Ecto neural progenitor cell (in vitro differentiated cells): ENCODE measurements at places on chromosomes 12 and 14.

- DNase-seq, result no peak
Measured at GRCh38 chr12:75489613-75490210, 9.2 kb downstream of the GLIPR1 start.

DNA sequence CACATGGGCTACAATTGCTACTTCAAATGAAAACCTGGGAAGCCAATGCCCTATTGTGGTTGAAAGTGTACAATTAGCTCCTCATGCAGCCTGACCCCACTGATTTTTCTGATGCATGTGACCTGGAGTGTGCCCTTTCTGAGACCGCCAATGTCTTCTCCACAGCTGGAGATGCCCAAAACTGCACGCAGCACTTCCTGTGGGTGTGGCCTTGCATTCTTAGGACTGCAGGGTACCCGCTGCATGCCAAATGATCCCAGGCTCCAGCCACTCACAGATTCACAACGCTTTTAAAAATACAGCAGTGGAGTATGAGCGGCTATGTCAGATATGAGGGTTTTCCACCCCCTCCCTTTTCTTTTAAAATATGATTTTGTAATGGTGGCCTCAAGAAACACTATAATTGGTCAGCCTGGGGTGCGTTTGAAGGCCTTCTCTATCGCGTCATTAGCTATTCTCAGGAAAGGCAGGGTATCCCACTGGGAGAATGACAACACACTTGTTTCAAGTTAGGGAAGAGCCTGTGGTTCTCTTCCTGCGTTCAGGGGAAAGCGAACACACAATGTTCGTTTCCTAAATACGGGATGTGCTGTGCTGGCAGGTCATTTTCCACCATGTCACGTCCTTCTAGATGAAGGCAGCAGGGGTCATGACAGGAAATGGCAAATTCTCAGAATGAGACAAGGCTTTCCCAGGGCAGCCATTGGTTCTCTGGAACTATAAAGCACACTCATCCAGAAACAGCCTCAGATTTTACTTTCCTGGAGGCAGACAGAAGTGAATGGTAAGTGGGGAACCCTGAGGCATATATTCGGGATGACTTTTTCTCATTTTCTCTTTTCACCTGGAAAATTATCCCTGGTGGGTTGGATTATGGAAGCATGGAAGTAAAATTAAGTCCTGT lies at the start of gene APOLD1:
APOLD1 (plus strand) TSS at position 749 of the 904 bp plus-strand sequence; CDS start at position 782, 33 bp downstream.
- peak; percentile 64 for DNase-seq

DNA sequence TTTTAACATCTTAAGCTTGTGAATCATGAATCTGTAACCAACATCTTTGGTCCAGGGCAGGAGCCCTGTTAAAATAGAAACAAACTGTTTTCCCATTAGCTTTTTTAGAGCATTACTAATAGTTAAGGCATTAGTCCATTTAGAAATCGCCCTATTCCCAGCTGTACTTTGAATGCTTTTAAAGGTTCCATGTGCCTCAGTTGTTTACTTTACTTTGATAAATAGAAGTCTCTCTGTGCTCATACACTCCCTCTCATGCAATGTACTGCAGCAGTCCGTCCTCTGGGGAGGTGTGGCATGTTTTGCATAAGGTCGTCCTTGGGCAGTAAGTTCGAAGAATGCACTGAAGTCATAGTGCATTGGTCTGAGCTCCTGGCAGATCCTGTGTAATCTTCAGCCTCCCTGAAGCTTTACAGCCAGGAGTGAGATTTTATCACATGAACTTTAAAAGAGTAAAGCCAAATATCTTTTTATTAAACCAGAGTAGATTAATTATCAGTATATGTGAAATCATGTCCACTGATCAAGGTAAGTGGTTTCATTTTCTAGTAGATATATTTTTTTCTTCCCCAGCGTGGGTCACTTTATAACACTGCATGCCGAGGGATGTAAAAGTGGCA lies 134.7 kb downstream of the FGD4 start:
- no peak for DNase-seq

DNA sequence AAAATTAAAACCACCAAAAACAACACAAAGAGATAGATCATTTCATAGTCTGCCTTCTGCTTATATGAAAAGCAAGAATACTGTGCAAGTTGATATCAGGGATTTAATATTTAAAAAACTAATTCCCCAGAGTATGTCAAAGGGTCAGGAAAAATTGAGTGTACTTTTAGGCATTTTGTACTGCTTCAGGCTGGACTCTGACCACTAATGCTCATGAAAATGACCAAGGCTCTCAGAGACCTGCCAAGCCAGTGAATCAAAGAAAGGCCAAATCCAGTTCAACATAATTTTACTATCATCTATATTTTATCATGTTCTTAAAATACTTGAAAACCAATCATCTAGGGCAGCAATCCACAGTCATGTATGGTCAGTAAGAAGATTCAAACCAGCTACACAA lies 66.0 kb downstream of the TTC7B start:
- DNase-seq, result no peak

GRCh38 chr12:32100361-32100760 lies 6.3 kb upstream of the BICD1 start:
- DNase-seq, result no peak

DNA sequence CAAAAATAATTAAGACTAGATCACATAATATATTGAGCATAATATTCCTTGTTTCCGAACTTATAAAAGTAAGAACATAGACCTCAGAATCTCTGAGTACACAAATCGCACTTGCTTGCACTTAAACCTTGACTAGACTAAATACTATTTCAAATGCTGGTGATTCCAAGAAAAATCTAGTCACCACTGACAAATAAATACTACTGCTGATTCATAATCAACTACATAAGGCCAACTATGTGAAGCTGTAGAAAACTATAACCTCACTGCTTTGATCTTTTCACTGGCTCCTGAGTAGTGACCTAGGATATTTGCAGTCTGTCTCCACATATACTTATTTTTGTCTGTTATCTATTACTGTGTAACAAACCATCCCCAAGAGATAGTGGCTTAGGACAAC lies 245.4 kb downstream of the DIO2 start:
- no peak for DNase-seq

DNA sequence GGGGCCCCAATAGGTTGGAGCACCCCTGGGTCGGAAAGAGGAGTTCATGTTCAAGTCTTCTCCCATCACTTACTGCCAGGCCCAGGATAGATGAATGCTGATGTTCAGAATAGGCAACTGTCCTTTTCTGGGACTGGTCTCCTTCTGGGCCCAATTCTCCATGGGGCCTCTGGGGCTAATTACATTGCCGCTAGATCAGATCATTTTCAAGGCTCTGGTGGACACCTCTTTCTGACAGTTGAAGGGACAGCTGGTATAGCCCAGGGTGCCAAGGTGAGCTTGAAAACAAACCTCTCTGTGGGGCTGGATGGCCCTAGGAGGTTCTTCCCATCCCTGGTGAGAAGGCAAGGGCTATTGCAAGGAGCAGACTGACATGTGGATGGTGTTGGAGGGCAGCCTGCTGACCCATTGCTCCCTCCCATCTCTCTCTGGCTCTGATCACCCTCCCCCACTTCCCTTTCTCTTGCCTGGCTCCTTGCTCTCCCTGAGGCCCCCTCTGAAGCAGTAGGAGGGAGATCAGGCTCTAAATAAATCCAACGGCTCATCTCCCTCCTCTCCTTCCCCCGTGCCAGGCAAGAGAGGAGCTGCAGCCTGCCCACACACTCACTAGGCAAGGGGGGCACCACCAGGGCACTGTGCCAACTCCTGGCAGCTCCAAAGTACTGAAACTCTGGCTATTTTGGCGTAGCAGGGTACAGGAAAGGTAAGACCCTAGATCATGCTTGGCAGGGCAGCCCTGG lies 1.9 kb downstream of the CACNB3 start:
- no peak for DNase-seq

DNA sequence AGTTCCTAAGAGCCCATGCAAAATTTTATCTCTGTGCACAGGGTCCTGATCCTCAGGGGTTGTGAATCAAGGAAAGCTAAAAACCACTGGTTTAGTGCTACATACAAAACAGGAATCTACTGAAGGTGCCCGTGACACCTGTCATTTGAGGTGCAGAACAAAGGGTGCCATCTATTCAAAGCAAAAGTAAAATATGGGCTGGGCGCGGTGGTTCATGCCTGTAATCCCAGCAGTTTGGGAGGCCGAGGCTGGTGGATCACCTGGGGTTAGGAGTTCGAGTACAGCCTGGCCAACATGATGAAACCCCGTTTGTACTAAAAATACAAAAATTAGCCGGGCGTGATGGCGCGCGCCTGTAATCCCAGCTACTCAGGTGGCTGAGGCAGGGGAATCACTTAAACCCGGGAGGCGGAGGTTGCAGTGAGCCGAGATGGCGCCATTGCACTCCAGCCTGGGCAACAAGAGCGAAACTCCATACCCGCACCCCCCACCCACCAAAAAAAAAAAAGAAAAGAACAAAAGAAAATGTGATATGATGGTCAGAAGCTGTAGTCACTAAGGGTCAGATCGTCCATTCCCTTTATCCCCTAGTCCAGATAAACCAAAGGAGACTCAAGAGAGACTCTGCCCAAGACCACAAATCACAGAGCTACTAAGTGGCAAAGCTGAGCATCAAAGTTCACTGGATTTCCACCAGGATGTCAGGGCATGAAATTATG lies 3.4 kb downstream of the PPTC7 start:
- DNase-seq, result no peak

DNA sequence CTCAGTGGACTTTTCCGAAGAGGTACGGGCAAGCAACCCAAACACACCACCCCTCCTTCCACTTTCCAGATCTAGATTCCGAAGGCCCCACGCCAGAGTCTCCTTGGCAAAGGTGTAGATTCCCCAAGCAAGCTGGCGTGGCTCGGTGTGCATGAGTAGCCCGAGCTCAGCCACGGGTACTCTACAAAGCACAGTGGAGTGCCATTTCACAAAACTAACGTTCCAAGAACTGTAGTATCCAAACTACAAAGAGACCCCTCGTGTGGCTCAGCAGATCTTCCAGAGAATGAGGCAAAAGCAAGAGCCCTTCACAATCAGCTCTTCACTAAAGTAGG lies 72.1 kb downstream of the FOXN3 start:
- DNase-seq, result no peak

DNA sequence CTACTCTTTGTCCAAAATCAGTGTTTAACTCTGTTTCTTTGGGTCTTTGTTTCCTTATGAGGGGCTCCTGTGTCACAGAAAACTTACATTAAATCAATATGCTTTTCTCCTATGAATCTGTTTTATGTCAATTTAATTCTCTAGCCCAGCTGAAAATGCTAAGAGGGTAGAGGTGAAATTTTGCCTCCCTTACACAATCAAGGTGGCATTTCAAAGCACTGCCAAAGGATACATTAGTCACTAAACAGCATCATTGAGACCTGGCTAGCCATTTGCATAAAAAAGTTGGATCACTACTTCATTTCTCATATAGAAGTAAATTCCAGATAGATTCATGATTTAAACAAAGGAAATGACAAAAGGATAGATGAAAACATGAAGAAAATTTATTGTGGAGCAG lies 12.1 kb downstream of the TCL1B start:
- DNase-seq, result no peak

- DNase-seq, result no peak
Measured at GRCh38 chr14:30054201-30054600, 126.6 kb upstream of the PRKD1 start.

DNA sequence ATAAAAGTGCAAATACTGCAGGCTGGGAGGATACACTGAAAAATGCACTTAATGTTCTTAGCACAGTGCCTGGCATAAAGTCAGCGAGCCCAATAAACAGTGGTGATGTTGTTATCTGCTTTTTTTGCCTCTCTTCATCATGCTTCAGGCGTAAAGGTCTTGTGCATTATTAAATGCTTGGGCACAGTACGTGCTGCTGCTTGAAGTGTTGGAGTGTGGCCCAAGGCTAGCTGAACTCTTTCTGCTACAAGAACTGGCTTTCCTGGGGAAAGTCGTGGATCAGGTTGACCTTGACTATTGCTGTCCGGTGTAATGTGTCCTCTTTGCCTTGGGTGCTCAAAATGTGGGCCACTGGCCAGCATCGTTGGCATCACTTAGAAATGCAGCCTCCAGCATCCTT lies 43.0 kb downstream of the SMOC1 start:
- no peak for DNase-seq

- no peak for DNase-seq
Measured at GRCh38 chr12:23887055-23887835, 62.2 kb downstream of the SOX5 start.

DNA sequence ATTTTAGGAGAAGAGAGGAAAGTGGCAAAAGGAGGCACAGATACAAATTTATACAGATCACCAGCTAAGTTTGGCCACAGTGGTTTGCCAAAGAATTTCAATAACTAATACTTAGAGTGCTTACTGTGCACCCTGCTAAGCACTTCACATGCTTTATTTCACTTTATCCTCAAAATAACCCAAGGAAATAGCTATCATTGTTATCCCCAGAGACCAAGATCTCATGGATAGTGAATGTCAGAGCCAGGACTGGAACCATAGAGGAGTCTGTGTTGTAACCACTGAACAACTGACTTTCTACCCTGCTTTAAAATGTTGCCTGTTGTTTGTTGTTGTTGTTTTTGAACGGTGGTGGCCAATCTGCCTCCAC lies 1.3 kb upstream of the TCP11L2 start:
- DNase-seq, result no peak

- no peak for DNase-seq
Measured at GRCh38 chr14:58104808-58105207, 47.2 kb downstream of the ARMH4 start.

DNA sequence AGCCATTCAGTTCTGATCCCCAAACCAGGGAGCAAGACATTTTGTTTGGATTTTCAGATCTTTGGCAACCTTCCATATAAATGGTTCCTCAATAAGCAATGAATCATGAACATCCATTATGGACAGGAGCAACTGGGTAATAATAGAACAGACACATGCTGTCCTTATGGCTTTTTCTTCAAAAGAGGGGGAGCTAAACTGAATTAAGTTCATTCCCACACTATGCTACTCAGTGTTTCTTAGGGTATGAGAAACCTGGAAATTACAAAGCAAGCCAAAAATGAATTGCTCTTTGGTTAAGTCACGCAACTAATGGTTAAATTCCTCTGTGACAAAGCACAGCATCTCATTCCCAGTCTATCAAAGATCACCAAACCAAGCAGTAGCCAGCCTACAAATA lies 51.0 kb downstream of the PTGER2 start:
- DNase-seq, result no peak

DNA sequence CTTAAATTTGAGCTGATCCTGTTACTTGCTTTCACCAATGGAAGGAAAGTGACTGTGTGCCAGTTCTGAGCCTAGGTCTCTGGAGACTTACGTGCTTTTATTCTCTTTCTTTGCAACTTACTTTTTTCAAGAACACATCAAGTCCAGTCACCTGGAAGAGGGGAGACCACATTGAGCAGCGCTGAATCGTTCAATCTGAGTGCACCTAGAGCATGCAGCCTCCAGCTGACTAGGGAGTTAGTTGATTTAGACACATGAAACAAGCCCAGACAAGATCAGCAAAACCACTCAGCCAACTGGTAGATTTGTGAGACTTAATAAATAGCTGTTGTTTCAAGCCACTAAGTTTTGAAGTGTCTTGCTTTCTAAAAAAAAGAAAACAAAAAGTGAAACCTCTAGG lies 1014.8 kb upstream of the FBXO33 start:
- DNase-seq, result no peak

DNA sequence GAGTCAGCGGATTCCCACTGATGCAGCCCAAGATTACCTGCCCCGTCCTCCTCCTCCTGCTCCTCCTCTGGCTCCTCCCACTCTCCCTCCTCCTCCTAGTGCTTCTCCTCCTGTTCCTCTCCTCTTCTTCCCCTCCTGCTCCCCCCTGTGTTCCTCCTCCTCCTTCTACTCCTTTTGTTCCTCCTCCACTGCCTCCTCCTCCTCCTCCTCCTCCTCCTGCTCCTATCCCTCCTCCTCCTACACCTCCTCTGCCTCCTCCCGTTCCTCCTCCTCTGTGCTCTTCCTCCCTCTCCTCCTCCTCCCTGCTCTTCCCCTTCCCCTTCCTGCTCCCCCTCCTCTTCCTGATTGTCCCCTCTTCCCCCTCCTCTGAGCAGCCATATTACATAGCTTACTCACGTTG lies 141.3 kb downstream of the CACNA1C start:
- DNase-seq, result no peak

GRCh38 chr14:24817212-24818057 lies 183.4 kb upstream of the GZMB start:
- no peak for DNase-seq
